NCI-H1417 treated with DMSO at 0.1 percent for 48 hours (cell line): ENCODE measurements at places on chromosomes 16 and 17.

- DNase-seq, result no peak
Observed at GRCh38 chr17:7237266-7237760, 1.9 kb downstream of the PHF23 start.

DNA sequence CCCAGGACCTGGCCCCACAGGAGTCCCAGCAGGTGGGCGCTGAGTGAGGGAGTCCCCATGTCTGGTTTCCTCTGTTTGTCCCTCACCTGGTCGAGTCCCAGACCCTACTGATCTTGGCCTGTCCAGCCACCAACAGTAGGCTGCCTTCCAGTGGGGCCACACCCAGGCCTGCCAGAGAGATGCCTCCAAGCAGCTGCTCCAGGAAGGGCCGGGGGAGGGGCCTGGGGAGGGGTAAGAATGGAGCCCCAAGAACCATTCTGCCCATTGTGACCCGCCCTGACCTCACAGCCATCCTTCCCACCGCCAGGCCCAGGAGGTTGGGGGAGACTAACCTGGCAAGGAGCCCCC is 736 bp downstream of the SPATA20 start:
- no peak for DNase-seq

GRCh38 chr17:3602499-3602898 is 6.7 kb downstream of the TRPV1 start:
- no peak for DNase-seq

GRCh38 chr16:4488499-4488967 is 12.3 kb downstream of the HMOX2 start:
- no peak for DNase-seq

- no peak for DNase-seq
Observed at GRCh38 chr17:2083613-2084035, 28.7 kb downstream of the HIC1 start.

GRCh38 chr17:65487161-65487560 is 74.3 kb downstream of the AXIN2 start:
- no peak for DNase-seq

- DNase-seq, result no peak
Observed at GRCh38 chr17:19418251-19418992, 7.4 kb downstream of the RNF112 start.
